Foreskin melanocyte (primary cell): ENCODE measurements at places on chromosomes 2 and 18.

DNA sequence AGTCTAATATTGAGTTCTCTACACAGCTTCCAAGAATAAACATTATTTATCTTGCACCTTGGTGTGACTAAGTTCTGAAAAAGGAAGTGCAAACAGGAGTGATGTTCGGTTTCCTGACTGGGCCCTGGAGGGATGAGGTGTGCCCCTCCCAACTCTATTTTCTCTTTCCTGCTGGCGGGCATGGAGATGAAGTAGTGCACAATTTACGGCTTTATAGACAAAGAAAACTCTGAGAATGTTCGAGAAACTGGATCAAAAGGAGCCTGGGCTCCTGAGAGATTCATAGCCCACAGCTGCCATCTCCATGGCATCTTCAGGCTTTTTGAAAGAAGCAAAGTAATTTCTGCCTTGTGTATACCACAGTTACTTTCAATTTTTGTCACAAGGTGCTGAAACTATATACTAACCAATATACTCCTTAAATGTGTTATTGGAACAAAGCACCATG lies 22.3 kb downstream of the LRATD1 start:
- no peak for DNase-seq

- DNase-seq: no peak
Observed at GRCh38 chr2:218964041-218964771, 4.7 kb downstream of the CDK5R2 start.

DNA sequence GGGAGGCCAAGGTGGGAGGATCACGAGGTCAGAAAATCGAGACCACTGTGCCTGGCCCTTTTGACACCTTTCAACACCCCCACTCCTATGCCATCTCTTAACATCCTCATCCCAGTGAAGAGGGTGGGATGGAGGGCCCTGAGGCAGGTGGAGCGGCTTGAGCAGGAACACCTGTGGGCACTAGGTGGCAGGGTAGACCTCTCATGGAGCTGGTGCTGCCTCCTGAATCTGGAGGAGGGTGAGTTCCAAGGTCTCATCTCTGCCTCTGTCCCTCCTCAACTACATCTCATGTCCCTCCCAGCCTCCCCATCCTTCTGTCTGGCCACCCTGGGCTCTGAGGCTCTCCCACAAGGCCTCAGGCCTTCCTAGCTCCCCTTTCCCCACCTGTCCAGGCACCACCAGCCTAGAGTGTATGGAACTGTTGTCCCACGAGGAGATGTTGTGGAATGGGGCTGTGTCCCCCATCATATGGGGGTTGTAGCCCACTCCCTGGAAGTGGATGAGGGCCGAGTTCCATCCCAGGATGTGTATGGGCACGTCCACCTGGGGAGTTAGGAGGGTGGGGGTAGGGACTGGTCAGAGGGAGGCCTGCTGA lies 17.0 kb upstream of the CRYBA2 start:
- no peak for DNase-seq

DNA sequence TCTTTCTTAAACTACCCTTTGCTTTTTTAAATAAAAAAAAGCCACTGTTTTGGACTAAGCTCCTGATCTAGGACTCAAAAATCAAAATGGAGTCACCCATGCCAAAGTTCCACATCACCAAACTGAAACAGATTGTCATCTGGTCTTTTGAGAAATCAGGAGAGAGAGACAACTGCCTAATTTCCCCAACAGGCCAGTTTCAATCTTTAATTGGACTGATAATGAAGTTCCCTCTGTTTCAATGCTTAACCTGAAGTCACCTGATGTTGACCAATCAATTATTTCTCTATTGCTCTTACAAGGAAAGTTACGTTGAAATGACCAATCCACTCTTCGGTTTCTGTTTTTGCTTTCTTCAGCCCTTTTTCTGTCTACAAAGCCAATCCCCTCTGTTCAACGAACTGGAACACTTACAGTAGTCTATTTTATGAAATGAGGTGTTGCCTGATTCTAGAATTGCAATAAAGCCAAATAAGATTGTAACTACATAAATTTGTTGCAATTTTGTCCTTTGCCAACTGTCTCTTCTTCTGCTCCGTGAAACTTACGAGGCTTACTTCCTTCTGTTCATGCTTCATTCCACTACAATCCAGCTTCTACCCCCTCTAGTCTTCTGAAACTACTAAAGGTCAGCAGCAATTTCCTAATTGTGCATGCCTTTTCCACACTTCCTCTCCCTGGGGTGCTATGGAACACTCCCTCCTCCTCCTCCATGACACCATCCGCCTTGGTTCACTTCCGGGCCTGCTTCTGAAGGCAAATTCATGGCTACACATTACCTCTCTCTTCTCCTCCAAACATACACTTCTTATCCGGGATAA lies 95.2 kb upstream of the CD302 start:
- DNase-seq: peak; percentile 50

GRCh38 chr2:219423652-219424377 lies 5.6 kb downstream of the DES start:
- DNase-seq: no peak
